ENCODE measurements at places on chromosomes 12 and 14. TPM values are rescaled to one million over a fixed set of nuclear protein-coding genes. Genes with fewer than 3 reads are reported as not detected.

Gene SH2B3
- total RNA-seq: 7.4 TPM

DNA sequence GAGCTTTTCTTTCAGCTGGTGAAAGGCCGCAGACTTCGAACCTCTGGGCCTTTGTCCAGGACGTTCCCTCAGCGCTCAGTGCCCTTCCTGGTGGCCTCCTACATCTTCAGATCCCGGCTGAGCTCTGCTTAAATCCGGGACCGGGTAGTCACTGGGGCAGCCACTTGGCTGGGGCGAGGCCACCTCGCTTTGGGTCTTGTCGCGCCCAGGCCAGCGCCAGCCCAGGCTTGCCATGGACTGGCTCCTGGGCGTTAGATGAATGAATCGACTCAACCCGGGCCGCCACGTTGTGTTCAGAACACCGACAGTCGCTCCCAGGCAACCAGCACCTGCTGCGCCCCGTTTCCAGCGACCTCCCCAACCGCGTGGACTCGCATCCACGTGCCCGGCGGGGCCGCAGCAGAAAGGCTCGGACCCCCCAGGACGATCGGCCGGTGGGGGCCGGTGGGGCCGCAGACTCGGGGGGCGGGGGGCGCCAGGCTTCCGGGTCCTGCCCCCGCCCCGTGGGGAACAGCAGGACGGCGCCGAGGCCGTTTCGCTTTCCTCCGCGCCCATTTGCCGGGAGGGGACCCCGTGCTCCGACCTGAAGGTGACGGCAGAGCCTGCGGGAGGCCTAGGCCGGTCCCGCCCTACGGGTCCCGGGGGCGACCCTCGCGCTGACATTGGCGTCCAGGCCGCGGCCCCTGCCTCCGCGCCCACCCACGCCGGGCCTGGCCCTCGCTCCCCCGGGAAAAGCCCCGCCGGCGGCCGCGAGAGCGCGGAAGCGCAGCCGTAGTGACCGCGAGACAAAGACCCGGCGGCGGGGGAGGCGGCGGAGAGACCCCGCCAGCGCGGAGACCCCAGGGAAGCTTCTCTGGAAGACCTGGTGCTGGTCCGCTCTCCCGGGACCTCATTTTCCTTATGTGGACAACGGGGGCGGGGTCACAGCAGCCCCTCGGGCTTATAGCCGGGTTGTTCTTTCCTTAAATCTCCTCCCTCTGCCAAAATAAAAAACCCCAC, 37.3 kb upstream of the RCOR1 start:
- H3K27me3 ChIP-seq: no peaks in the 10 kb centered on the region
- no peaks in the 10 kb centered on the region for H3K4me1 ChIP-seq
- H3K4me3 ChIP-seq: peak overlapping the region; percentile 58
- H3K27ac ChIP-seq: peak overlapping the region; percentile 43

Gene AHNAK2
- total RNA-seq: 106 TPM

Gene SERPINA12
- not detected for total RNA-seq

DNA sequence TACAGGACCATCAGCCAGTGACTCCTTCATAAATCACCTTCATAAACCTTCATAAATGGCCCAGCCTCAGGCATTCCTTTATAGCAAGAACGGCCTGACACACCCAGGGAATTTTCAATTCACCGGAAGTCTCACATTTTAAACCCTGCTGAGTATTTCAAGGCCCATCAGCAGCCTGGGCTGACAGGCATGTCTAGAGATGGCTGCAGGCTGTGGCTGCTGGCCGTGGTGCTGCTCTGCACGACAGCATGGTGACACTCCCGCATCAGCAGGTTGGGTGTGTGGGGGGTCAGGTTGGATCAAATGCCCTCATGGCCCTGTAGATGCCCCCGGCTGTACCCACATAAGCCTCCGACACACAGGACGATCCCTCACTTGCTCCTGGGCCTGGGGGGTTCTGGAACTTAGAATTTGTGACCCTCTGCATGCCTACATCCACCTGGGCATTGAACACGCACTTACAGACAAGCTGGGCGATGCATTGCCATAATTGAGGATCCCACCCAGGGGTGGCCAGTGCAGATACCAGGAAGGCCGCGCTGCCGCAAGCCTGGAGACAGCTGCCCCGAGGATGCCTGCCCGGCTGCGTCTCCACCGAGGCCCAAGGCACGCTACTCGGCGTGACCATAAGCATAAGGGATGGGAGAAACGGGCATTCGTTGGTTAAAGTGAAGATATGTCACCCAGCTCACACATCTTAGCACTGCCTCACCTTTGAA, 124.3 kb downstream of the PIWIL1 start:
- no peaks in the 10 kb centered on the region for H3K27me3 ChIP-seq
- H3K27ac ChIP-seq: no peak overlapping the region
- H3K4me3 ChIP-seq: no peak overlapping the region
- no peaks in the 10 kb centered on the region for H3K4me1 ChIP-seq
- DNase-seq: no peak

DNA sequence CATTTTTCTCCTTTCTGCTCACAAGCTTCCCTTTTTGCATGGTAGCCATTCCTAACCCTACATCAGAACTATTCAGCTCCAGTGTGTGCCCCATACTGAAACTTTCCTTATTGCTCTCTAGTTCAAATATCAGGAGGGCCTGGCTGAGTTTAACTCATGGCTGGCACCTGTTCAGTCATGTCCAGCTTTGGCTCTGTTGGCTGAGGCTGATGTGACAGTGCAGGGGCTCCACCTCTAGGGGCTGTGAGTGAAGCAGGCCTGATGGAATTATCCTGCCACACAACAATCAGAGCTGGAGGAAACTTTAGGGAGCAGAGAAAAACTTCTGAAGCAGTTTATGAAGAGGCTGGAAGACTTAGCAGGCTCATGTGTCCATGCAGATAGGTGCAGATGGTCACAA, 8.5 kb downstream of the COQ6 start:
- no peaks in the 10 kb centered on the region for H3K4me1 ChIP-seq
- no peak overlapping the region for H3K27ac ChIP-seq
- H3K36me3 ChIP-seq: peaks cover 16% of the 10 kb centered on the region
- no peak overlapping the region for H3K4me3 ChIP-seq
- DNase-seq: no peak

GRCh38 chr14:100299238-100299560, 7.0 kb downstream of the SLC25A29 start:
- H3K27ac ChIP-seq: no peak overlapping the region
- H3K4me3 ChIP-seq: no peak overlapping the region
- H3K36me3 ChIP-seq: no peaks in the 10 kb centered on the region
- H3K4me1 ChIP-seq: peaks cover 6% of the 10 kb centered on the region
- no peaks in the 10 kb centered on the region for H3K27me3 ChIP-seq
- no peak for DNase-seq

GRCh38 chr12:117063162-117063911, 35.9 kb downstream of the TESC start:
- H3K4me3 ChIP-seq: no peak overlapping the region
- H3K27ac ChIP-seq: no peak overlapping the region
- no peaks in the 10 kb centered on the region for H3K4me1 ChIP-seq
- H3K36me3 ChIP-seq: no peaks in the 10 kb centered on the region
- H3K27me3 ChIP-seq: peaks cover 2% of the 10 kb centered on the region

GRCh38 chr12:25208554-25208953, 13.5 kb downstream of the ETFRF1 start:
- H3K36me3 ChIP-seq: peaks cover 2% of the 10 kb centered on the region
- no peaks in the 10 kb centered on the region for H3K4me1 ChIP-seq
- H3K27ac ChIP-seq: no peak overlapping the region
- no peak overlapping the region for H3K4me3 ChIP-seq
- no peaks in the 10 kb centered on the region for H3K27me3 ChIP-seq

- H3K36me3 ChIP-seq: no peaks in the 10 kb centered on the region
- H3K4me3 ChIP-seq: no peak overlapping the region
- H3K4me1 ChIP-seq: no peaks in the 10 kb centered on the region
- H3K27me3 ChIP-seq: no peaks in the 10 kb centered on the region
- DNase-seq: no peak
Observed at GRCh38 chr12:58496411-58497190, 423.7 kb downstream of the LRIG3 start.
